Substantia nigra (tissue), 51 donors: ENCODE measurements at places on chromosomes 2 and 18.

GRCh38 chr2:147689220-147689909 lies 155.5 kb upstream of the ACVR2A start:
- no peak for DNase-seq

- DNase-seq: no peak
These were observed 53.8 kb downstream of the SEMA4F start for GRCh38 chr2:74707837-74708236.

GRCh38 chr2:239970004-239970623 lies 55.0 kb downstream of the NDUFA10 start:
- DNase-seq: no peak

- no peak for DNase-seq
These were observed 289.4 kb downstream of the ALK start for GRCh38 chr2:29632018-29632417.

GRCh38 chr2:225008935-225009334 lies 33.3 kb downstream of the DOCK10 start:
- DNase-seq: no peak
